ENCODE measurements at places on chromosomes 12 and 14. TPM values are rescaled to one million over a fixed set of nuclear protein-coding genes. Genes with fewer than 3 reads are reported as not detected.

GRCh38 chr14:22814941-22815713, at the start of gene SLC7A7:
Gene SLC7A7 (minus strand): TSS chr14:22815435. CDS start chr14:22813398, 2,037 bp downstream.
- DNase-seq: peak; percentile 32

CMTM5 gene
- not detected for total RNA-seq

TAS2R13 gene
- total RNA-seq: not detected

DNA sequence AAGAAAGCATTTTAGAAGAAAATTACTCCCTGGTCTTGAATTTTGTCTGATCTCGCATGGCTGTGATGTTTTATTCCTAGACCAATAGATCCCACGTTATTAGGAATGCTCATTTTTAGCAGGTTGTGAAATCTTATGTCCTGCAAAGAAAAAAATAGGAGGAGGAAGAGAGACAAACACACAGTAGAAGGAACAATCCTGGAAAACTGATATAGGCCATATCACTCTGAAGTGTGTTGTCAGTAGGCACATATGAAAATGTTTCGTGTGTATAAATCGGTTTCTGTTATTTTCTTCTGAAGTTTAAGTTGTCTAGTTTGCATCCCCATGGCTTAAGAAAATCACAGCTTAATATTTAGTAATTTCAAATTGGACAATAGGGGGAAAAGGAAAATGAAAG, 12.4 kb downstream of the SLCO1B3 start:
- DNase-seq: no peak

NR1H4 gene
- 50.7 TPM for total RNA-seq

HOXC4 gene
- total RNA-seq: not detected

C1QL4 gene
- not detected for total RNA-seq

- DNase-seq: no peak
These were observed 54.1 kb downstream of the COCH start for GRCh38 chr14:30928462-30928861.

DNA sequence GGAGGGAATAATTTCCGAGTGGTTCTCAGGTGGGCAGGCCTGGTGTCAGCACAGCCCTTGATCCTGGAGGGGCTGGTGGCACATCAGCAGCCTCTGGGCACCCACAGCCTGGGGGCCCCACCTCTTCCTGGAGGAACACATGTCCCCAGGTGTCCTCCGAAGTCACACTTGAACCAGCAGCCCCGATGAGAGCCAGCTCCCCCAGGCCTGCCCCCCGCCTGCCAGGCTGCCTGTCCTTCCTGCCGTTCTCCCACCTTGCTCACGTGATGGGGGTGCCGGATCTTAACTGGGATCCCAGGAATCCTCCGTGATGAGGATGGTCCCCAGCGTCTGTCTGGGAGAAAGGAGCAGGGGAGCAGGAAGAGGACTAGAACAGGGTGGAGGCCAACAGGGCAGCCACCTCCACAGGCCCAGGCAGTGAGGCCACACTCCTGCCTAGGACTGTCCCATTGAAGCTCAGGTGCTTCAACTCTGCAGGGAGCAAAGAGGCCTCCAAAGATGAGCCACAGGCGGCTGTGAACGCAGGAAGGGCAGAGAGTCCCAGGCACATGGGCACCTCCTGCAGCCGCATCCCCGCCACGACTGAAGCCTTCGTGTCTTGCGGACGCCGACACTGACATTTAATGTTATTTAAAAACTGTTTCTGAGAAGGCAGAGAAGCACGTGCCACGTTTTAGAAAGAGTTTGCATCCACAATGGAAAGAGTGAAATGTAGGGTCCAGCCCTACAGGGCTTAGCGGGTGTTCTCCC, 77.5 kb downstream of the GALNT9 start:
- no peak for DNase-seq

DNA sequence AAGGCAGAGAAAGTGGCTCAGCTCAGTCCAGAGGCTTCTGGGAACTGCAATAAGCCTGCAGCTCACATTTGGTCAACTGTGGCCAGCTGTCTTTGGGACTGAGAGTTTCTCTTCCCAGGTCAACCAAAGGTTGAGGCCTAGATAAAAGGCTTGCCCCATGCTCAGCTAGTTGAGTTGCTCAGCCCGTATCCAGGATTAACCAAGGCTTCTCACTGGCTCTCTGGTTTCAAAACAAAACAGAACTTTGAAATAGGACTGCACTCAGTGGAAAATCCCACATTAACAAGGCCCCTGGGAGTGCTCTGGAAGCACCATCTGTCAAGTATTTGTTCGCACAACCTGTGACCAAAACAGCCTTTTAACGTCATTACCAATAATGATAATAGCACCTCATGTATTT, 40.3 kb upstream of the NUAK1 start:
- no peak for DNase-seq

- DNase-seq: no peak
These were observed 49.9 kb upstream of the BBS10 start for GRCh38 chr12:76398106-76398505.

- DNase-seq: no peak
These were observed 304.3 kb upstream of the PRICKLE1 start for GRCh38 chr12:42893803-42894202.

SLC39A5 gene
- 225 TPM for total RNA-seq

DNA sequence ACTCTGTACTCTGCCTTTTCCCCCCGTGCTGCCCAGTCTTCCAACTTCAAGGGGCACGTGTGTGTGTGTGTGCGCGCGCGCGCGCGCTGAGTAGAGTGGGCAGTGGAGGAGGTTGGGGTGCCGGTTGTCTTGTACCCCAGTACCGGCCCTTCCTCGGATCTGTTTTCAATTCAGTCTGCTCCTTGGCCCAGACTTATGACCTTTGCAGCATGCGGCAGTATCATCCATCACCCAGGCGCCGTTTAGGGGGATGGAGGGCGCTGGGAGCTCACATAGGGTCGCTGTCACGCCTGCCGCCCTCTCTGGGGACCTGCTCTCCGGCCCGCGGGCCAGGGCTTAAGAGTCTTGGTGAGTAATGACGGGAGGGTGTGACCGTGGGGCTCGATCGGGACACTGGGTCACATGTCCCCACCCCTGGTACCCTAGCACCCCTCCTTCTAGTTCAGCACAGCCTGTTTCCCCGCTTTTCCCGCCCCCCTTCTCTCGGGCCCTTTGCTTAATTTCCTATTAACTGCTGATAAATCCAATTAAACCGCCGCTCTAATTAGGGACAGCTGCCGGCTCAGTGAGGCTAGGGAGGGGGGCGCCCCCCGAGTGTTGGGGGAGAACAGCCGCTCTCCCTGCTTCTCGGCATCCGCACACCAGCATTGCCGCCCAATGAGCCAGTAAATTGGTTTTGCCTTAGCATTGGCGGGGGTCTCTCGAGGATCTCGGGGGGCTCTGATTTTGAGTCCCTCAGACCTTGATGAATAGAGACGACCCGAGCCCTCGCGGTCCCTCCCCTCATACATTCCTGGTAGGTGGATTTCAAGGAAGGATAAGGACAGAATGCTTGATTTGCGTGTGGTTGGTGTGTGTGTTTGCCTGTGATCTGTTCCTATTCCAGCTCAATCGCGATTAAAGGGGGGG, 9.3 kb downstream of the STAC3 start:
- no peak for DNase-seq

DNA sequence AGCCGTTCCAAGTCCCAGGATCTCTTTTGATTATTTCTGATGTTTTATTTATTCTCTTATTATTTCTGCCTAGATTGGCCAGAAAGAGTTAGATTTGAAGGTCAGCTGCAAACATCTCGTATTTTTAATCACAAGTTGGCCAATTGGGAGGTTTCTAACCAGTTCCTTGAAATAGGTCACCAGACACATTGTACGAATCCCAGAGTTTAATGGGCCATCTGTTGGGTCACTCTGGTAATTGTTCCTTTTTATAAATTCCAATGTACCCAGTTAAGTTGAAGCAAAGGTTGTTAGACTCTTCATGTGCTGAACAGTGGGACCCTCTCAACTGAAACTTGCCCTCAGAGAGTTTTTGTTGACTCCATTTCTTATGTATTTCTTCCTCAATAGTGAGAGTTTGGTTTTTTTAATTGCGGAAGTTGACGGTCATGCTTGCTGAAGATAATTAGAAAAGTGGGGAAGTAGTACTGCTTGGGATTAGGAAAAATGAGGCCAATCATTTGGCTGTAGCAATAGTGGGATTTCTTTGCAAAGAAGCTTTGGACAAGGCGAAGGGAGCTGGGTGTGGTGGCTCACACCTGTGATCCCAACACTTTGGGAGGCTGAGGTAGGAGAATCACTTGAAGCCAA, 382.7 kb upstream of the RGS6 start:
- DNase-seq: no peak

CD4 gene
- 7.9 TPM for total RNA-seq

NAV3 gene
- total RNA-seq: 1.8 TPM

GRCh38 chr14:99581374-99581773, 22.6 kb downstream of the CCDC85C start:
- DNase-seq: no peak

DNA sequence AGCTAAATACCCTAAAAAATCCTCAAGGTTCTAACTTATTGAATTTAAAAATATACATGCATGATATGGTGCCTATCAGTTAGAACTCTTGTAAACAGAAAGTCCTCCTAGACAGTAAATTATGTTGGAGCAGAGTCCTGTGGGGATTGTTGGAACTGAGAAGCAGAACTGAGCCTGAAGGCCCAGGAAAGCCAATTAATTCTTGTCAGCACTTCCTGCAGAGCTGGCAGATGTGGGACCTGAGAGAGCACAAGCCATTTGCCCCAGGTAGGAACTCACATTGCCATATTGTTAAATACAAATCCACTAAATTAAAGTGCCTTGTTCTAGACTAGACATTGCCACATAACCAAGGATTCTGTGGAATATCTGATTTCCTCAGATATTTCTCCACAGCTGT, 117.1 kb downstream of the RTN1 start:
- DNase-seq: no peak

DNA sequence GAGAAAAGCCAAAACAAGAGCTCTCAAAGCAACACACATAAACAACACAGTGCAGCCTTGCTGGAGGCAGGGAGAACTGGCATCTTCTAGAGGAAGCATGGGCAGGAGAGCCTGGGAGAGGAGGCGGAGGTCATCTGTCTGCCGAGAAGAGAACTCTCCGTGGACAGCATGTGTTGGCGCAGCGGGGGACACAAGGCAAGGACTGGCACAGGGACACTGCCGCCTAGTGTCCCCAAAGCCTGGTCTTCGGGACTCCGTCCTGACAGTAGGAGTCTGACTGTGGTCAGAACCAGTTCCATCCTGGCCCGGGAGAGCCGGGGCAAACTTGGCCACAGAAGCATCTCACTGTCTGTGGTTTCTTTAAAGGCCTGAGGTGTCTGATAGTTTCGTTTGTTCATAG, 47.3 kb downstream of the KCNA1 start:
- no peak for DNase-seq

- DNase-seq: no peak
These were observed 171.0 kb downstream of the BTG1 start for GRCh38 chr12:91974541-91975085.

GRCh38 chr14:105436891-105437722, 17.5 kb downstream of the MTA1 start:
- DNase-seq: peak; percentile 26

GRCh38 chr12:54229624-54230212, 40.9 kb upstream of the SMUG1 start:
- no peak for DNase-seq

- DNase-seq: no peak
These were observed 16.0 kb upstream of the AQP2 start for GRCh38 chr12:49934505-49934904.

- peak; percentile 77 for DNase-seq
These were observed 6.5 kb downstream of the ZBTB1 start for GRCh38 chr14:64510825-64511671.

PLEK2 gene
- 33.8 TPM for total RNA-seq

DNA sequence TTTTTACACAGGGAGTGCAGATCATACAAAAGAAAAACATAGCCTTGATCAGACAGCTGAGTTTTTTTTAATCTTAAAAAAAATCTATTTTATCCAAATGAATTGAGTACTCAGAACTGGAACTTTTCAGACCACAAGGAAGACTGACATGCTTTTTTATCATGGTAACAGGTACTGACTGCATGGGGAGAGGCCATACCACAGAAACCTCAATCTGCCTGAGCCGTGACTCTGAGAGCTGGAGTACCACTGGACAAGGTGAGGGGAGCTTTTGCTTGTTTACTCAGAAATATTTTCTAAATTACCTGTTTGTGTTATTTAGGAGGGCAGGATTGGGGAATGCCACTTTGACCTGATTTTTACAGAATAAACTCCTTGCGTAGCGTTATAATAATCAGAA, 143.9 kb downstream of the ALX1 start:
- no peak for DNase-seq

C12orf54 gene
- not detected for total RNA-seq

- no peak for DNase-seq
These were observed 42.5 kb downstream of the GALNT9 start for GRCh38 chr12:132286912-132287311.

GRCh38 chr12:124823272-124823970, 40.2 kb downstream of the SCARB1 start:
- no peak for DNase-seq

WNT5B gene
- total RNA-seq: 3.5 TPM

- no peak for DNase-seq
These were observed 23.9 kb downstream of the RASSF8 start for GRCh38 chr12:25982416-25982815.

DNA sequence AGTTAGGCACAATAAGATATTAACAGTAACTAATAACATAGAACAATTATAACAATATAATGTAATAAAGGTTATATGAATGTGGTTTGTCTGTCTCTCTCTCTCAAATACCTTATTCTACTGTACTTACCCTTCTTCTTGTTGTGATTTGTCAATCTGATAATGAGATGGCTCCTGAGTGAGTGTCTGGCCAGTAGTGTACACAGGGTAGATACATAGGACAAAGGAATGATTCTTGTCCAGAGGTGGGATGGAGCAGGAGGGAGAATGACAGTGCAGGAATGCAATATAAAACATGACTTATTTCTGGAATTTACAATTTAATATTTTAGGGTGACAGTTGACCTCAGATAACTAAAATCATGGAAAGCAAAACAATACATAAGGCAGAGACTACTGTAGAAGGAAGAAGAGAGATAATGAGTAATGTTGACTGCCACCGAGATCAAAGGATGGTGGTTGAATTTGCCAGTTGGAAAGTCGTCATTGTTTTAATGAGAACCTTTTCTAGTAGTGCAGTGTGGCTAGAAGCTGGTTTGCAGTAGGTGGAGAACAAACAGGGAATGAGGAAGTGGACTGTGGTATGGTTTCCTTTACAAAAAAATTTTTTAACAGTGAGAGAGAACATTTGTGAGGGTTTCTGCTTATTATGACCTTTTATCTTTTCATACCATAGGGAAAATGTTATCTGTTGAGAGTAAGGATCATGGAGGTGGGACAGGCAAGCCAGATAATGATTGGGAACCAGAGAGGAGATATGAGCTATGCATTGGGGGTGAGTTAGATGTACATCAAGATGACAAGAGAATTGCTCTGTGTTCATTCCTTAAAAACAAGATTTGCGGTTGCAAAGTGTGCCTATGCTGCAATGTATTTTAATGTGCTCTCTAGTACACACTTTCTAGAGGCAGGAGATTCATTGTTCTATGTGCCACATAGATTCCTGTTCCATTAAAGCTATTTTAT, 458.3 kb downstream of the BTG1 start:
- DNase-seq: no peak

- DNase-seq: no peak
These were observed 1336.7 kb upstream of the TMEM132C start for GRCh38 chr12:126930234-126930633.

Measured in transverse colon (tissue), 4 donors.